ENCODE measurements at places on chromosomes 2 and 18. TPM values are rescaled to one million over a fixed set of nuclear protein-coding genes. Genes with fewer than 3 reads are reported as not detected.

Gene SERPINB5
- polyA plus RNA-seq, result 0.05 TPM

Gene UGT1A3
- 61.6 TPM for polyA plus RNA-seq

Gene IFIH1
- 5.5 TPM for polyA plus RNA-seq

Gene SMC6
- 2.6 TPM for polyA plus RNA-seq

Gene FKBP1B
- polyA plus RNA-seq, result 15.3 TPM

Gene ARHGAP25
- 4.2 TPM for polyA plus RNA-seq

Gene BOLL
- not detected for polyA plus RNA-seq

Gene ADAM23
- polyA plus RNA-seq, result not detected

Gene KLHL29
- polyA plus RNA-seq, result 0.89 TPM

Gene GRB14
- polyA plus RNA-seq, result 15.0 TPM

Gene RAPGEF4
- polyA plus RNA-seq, result 7.5 TPM

Gene UGT1A9
- polyA plus RNA-seq, result 62.3 TPM

Gene SKOR2
- not detected for polyA plus RNA-seq

Gene MC4R
- polyA plus RNA-seq, result not detected

Gene VSNL1
- 2.2 TPM for polyA plus RNA-seq

- no peak for DNase-seq
These were observed 2.9 kb upstream of the MBP start for GRCh38 chr18:77135339-77136075.

GRCh38 chr2:127498386-127498785, 27.9 kb downstream of the IWS1 start:
- DNase-seq, result no peak

DNA sequence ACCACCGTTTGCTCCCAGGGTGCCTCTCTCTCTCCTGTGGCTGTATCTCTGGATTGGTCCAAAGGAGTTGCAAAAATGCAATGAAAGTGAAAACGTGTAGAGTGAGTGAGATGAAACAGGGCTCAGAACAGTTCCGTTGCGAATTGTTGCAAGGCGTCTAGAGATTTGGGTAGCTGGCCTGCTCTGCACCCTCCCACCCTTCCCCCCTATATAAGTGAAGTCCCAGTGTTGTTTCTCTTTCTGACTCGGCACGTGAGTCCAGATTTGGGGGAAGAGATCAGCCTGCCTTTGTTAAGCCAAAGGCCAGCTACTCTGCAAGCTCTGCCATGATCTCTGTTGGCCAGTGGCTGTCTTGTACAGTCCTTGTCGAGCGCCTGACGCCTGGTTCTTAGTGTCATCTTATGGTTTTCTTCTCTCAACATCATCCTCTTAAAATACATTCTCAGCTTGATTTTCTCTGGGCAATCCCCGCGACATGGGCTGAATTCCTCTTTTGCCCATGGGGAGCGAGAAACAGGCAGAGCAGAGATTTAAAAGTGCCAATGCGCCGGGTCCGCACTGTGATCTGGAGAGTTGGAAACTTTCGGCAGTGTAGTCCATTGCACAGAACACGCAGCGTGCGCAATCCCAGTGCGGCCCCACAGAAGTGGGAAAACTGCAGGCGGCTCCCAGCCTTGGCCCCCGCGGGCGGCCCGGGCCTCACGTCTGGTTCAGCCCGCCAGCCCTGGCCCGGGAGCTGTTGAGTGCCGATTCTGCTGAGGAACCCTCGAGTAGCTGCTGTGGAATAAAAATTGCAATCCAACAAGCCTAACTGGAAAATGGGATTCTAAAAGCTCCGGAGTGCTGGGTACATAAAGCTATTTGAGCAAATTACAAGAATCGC, 9.3 kb downstream of the MEIS1 start:
- DNase-seq, result no peak

- no peak for DNase-seq
These were observed 86.5 kb downstream of the LRP2 start for GRCh38 chr2:169275696-169276444.

DNA sequence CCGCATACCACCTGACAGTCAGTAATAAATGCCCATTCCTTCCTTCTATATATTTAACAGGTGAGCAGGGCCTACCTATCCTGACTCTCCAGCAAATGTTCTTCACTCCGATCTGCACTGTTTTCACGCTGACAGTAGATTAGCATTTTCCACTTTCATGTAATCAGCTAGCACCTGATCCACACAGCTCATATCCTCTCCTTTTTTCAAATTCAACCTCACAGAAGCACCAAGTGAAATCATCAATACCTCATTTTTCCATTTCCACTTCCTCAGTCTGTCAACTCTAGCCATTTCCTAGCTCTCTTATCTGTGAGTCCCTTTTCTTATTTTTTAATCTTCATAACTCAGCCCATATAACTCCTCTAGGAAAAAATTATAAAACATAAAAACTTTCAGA, 402.8 kb downstream of the ZEB2 start:
- no peak for DNase-seq

- DNase-seq, result no peak
These were observed 164.5 kb downstream of the HAUS1 start for GRCh38 chr18:46268671-46269070.

DNA sequence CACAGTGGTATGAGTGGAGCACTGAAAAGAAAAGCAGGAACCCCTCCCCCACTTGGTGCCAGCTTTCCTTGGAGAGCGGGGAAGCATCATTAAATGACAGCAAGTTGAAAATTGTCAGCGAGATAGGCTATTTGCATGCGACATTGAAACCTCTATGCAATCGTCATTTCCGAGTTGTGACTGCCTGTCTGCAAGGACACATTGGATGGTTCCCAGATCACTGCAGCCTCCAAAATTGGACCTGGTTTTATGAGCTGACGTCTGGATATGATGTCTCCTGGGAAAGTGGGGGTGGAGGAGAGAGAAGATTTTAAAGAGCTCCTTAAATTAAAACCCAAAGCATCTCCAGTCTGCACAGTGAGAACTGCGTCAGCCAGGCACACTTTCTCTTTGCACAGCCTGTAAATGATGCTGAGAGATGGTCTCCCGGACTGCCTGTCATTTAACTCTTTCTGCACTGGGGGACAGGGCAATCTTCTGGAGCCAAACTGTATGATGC, 57.8 kb upstream of the KIF5C start:
- no peak for DNase-seq

DNA sequence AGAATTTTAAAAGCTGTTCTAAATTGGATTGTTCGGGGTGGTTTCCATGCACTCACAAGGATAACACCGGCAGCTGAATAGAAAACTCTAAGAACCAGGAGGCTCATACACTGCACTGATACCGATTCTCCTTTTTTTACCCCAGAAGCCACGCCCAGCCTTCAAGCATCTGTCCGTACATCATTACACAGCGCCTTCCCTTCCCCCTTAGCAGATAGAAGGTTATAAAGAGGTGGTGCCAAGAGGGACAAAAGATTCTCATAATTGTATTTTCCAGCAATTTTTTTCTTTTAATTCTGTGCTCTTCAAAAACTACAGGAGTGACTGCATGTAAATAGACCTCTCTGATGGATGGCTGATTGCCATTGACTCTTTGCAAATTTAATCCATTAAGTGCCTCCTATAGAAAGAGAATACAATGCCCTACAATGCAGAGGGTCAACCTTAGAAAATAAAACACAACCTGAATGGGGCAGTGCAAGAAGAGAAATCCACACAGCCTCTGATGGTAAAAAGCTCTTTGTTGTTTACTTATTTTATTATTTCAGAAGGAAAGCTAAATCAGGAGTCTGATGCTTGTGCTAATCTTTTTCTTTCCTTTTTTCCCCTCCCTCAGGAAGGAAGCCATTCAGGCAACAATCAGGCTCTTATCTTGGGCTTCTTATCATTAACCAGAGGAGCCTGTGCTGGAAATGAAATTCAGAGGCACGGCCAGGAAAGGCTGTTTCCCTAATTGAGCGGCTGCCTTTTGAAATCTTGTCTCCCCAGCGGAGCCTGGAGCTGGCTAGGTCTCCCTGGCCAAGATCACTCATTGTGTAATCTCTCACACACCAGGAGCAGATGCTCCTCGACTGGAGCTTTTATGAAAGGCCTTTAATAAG, 198.9 kb upstream of the NABP1 start:
- no peak for DNase-seq

DNA sequence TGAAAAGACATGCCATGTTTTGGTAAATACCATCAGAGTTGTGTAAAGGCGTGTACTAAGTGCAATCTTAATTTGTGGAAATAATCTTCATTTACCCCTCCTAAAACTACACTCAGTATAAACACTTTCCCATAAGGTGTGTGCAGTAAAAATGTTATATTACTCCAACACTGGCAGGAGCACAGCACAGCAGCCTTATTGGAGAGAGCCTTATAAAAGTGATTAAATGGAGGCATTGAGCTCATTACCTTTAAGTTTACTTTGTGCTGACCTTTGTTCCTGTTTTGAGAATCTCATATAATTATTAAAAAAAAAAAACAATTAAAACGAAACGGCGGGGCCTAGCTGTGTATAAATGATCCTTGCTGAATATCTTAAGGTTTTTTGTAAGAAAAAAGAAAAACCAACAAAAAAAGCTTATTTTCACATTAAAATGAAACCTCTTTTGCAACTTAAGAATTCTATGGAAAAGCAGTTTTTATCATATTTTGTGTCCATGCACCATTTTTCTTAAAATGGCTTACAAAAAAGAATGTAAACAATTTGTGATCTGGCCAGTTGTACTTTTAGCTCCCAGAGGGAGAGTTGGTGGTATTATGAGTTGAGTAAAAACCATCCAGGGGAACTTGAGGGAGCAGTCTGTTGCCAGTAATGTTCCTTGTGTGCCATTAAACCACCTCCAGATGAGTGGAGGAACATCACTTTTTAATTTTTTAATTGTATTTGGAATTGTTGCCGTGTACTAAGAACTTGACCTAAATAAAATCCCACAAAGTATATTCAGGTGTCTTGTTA, 103.4 kb downstream of the ABI2 start:
- DNase-seq, result no peak

GRCh38 chr2:29420464-29420863, 305.2 kb downstream of the CLIP4 start:
- no peak for DNase-seq

DNA sequence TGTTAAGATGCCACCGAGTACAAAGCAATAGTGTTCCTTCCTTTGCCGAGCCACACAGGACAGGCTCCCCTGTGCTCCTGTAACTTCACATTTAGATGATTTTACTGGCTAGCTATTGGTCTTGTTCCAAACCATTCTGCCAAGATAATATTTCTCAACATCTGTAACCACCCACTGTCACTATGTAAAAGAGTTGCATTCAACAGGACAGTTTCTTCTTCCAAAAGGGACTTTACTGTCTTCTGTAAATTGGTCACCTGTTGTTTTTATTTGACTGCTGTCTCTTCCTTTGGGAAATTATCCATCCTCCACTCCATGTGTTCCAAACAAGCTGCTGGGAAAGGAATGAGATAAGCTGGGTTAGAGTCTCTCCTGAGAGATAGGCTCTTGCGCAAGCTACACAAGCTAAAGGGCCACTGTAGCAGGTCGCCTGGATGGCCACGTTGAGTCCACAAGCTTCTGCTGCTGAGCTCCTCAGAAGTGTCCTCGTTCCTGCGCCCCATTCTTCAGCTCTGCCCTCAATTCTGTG, 14.4 kb upstream of the BZW1 start:
- no peak for DNase-seq

- peak; percentile 46 for DNase-seq
These were observed 45.2 kb downstream of the ST3GAL5 start for GRCh38 chr2:85843543-85843942.

- no peak for DNase-seq
These were observed 47.3 kb upstream of the NDUFV2 start for GRCh38 chr18:9055185-9055584.

- DNase-seq, result no peak
These were observed 115.8 kb downstream of the CABLES1 start for GRCh38 chr18:23250893-23251656.

GRCh38 chr2:121346859-121347258, 61.9 kb upstream of the TFCP2L1 start:
- no peak for DNase-seq

DNA sequence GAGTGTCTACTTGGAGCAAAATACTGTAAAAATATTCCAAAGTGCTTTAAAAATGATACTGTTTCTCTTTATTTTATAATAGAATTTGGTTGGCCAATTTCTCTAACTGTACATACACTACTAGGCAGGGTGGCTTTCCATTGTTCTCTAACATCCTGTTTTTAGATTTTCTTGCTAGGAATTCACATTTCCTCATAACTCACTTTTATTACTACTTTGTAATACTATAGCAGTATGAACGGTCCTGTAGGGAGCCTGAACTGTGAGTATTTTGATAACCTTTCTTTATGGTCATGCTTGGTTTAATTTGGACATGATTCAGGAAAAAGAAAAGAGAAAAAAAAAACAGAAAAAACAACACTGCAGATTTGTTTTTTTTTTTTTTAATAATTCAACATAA, 37.8 kb downstream of the GCG start:
- no peak for DNase-seq

- DNase-seq, result no peak
These were observed 66.1 kb upstream of the ODC1 start for GRCh38 chr2:10514273-10514672.

DNA sequence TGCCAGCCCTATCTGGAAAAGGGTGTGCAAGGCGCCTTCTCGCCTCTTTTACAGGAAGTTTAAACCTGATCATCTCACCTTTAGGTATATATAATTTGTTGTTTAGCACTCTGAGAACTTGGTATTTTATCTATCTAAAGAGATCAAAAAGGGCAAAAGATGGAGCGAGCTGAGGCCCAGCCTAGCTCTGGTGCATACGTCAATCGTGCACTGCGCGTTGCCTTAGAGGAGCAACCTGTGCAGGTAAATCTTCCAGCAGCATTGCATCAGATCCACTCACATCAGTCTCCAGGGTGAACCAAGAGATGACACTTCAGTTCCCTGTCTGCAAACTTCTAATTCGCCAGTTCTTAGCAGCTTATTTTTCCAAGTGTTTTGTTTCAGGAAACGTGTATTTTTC, 15.4 kb downstream of the BCL11A start:
- no peak for DNase-seq

DNA sequence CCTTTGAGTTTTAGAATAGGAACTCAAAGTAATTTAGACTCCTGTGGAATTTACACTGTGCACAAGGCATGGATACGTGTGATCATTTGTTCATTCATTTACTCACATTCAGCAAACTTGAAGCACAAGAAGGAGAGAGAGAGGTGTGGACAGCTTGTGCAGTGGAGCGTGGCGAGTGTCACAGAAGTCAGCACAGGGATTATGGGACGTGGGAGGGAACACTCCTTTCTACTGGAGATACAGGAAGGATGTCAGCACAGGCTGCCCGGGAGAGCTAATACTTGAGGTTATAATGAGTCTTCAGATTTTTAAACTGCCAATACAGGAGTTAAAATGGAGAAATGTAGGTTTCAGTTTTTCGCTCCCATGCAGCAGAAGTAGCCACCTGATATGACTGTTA, 7.0 kb downstream of the FAM228A start:
- no peak for DNase-seq

- no peak for DNase-seq
These were observed 3.9 kb downstream of the UBXN4 start for GRCh38 chr2:135745545-135745944.

DNA sequence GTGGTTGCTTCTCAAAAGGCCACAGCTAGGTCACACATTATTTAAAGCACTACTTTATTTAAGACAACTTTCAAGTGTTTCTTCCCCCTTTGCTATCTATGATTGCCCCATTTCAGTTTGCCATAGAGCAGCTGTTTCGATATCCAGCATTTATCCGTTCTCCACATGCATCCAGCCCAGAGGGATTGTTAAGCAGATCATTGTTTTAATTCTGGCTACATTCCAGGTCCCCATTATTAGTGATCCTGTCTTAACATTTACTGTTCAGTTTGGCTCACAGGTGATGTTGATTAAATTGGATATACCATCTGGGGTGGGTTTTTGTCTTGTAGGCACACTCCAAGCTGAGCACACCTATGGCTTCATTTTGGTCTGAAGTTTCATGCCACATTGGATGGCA, 638.7 kb downstream of the ZEB2 start:
- DNase-seq, result no peak

GRCh38 chr2:215895330-215895729, 118.0 kb downstream of the MREG start:
- no peak for DNase-seq

- DNase-seq, result no peak
These were observed 135.8 kb downstream of the CABLES1 start for GRCh38 chr18:23270986-23271680.
